Glomerular endothelial cell (primary cell): ENCODE measurements at places on chromosomes 3 and 15. TPM values are rescaled to one million over a fixed set of nuclear protein-coding genes. Genes with fewer than 3 reads are reported as not detected.

Gene SI
- not detected in 2 replicates for total RNA-seq

Gene C3orf49
- not detected in 2 replicates for total RNA-seq

Gene SUSD5
- 2.5 and 15.8 TPM in 2 replicates for total RNA-seq

Gene PCOLCE2
- 0.58 and 1.1 TPM in 2 replicates for total RNA-seq

Gene SEMA3F
- 95.6 and 106 TPM in 2 replicates for total RNA-seq

Gene CHRNA5
- 1.6 and 2.5 TPM in 2 replicates for total RNA-seq

Gene NTRK3
- 0.41 TPM in 1 of 2 replicates, not detected in the other for total RNA-seq

GRCh38 chr15:69304182-69304545 lies 5.5 kb downstream of the PAQR5 start:
- DNase-seq, result no peak

- peak; percentile 92 for DNase-seq
Observed at GRCh38 chr15:67146875-67147381, 81.5 kb downstream of the SMAD3 start.

DNA sequence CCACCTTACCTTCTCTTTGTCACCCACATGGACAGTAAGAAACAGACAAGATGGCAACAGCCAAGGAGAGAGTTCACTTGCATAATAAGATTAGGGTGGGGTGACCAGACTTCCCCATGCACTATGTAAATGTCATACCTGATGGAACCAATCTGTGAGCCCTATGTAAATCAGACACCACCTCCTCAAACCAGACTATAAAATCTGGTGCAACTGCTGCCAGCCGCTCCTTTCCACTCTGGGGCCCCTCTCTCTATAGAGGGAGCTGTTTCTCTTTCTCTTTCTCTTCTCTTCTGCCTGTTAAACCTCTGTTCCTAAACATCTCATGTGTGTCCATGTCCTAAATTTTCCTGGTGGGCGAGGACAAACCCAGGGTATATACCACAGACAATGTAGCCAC lies 405.5 kb upstream of the CNTN4 start:
- no peak for DNase-seq

DNA sequence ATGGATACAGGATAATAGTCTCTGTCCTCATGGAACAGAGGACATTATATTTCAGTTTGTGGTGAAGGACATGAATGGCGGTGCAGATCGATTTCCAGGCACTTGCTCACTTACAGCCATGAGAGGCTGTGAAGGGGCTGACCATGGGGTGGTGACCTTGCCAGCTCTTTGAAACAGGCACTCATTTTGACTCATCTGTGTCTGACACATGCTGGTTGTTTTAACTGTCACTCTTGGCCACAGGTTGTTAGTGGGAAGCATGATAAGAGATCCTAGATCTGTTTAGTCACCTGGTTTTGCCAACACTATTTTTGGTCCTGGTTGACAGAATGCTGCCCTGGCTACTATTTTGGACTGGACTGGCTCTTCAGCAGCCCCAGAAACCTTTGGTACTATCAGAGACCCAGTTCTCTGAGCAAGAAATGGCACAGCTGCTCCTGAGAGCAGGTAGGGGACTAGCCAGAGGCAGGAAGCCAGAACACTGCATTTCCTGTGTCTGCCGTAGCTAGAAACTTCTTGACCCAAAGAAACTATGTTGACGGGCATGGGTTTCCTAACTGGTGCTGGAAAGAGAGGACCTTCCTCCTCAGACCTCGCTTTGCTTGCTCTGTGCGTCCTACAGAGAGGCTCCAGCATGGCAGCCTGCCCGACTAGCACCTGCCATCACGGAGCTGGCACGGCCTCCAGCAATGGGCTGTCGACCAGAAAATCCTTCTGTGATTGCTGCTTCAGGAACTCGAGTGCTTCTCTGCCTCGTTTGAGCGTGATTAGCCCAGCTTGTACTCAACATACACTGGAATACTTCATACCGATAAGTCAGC lies 6.3 kb downstream of the PXYLP1 start:
- no peak for DNase-seq

DNA sequence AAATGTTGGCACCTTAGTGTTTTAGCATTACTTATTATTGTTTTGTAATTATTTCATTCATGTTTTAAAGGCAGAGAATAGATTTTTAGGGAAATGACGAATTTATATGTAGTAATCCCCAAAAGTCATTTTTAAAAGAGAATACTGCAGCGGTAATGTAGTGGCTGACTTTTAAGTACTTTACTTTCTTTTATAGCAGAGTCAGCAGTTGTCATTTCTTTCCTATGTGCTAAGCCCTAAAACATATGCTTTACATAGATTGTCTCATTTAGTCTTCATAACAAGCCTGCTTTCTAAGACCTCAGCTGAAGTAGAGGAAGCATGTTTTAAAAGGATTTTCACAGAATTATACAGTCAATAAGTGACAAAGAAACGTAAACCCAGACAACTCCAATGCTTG lies 102.1 kb upstream of the PEX5L start:
- no peak for DNase-seq

DNA sequence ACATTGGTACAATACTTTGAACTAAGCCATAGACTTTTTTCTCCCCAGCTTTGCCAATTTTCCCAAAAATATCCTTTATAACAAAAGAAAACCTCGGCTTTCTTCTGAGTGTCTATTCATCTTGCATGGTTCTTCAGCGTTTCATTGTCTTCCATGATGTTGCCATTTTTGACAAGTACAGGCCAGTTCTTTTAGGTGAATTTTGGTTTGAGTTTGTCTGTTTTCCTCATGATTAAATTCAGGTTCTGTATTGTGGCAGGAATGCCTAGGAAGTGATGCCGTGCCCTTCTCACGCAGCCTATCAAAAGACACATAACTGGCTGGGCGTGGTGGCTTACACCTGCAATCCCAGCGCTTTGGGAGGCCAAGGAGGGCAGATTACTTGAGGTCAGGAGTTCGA lies 7.6 kb upstream of the CSPG4 start:
- DNase-seq, result no peak

DNA sequence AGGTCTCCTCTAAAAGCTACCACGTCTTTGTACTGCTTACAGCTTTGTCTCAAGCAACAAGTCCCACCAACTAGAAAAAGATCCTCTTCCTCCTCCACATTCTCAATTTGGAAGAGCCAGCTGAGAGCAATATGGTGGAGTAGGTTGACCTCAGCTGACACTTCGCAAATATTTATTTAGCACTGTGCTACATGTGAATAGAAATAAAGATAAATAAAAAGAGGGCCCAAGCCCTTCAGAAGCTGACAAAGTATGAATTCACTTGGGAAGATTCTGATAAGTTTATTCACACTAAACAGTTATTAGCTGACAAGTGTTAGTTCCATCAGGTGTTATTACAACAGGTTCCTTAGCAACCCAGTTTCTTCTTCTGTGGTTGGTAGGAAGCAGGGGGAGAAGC lies 310.3 kb downstream of the GBE1 start:
- no peak for DNase-seq

DNA sequence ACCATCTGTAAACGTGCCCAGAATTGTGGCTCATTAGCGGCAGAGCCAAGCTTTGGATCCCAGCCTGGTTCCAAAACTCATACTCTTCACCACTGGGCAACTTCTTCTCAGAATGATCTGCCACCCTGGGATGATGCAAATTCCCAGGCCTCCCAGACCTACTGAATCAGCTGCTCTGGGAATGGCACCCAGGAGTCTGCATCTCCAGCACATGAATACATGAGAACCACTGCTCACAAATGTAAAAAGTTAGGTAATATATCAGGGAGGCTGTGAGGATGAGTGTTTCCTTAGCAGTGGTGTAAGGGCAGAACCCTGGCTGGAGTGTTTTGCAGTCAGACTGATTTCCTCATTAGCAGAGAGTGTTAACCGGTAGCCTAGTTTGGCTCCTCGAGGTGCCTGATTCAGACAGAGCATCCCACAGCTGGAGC lies 94.2 kb downstream of the LIPC start:
- no peak for DNase-seq
